ENCODE measurements at places on chromosomes 6 and 20.

DNA sequence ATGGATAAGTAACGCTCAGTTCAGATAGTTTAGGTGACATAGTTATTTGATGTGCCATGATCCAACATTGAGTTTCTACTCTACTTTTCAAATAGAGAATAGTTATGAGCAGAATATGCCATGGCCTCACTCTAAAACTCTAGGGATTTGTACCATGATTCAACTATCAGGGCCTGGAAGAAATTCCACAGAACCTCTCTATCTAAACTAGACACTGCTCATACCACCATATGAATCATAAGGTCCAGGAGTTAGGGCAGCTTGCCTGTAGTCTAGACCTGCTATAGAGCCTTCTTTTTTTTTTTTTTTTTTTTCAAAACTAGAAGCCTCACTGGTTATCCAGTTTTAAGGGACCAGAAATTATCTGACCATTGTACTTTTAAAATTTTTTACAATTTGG is 571.8 kb upstream of the IMPG1 start:
- no peak for DNase-seq

GRCh38 chr6:36962874-36963273 is 8.3 kb downstream of the PI16 start:
- peak; percentile 79 for DNase-seq

DNA sequence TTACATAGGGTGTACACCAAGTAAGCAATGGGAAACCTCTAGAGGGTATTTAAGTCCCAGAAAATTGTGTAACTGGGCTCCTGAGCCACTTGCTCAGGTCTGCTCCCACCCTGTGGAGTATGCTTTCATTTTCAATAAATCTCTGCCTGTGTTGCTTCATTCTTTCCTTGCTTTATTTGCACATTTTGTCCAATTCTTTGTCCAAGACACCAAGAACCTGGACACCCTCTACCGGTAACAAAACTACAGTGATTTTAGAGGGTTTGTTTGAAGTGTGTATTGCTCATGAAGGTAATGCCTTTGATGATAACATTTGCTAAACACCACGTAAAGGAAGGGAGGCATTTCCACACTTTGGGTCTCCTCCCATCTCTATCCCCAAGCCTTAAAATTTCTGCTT is 46.2 kb downstream of the MYB start:
- no peak for DNase-seq

- DNase-seq: no peak
Measured at GRCh38 chr6:106476331-106477105, 116.0 kb downstream of the CRYBG1 start.

DNA sequence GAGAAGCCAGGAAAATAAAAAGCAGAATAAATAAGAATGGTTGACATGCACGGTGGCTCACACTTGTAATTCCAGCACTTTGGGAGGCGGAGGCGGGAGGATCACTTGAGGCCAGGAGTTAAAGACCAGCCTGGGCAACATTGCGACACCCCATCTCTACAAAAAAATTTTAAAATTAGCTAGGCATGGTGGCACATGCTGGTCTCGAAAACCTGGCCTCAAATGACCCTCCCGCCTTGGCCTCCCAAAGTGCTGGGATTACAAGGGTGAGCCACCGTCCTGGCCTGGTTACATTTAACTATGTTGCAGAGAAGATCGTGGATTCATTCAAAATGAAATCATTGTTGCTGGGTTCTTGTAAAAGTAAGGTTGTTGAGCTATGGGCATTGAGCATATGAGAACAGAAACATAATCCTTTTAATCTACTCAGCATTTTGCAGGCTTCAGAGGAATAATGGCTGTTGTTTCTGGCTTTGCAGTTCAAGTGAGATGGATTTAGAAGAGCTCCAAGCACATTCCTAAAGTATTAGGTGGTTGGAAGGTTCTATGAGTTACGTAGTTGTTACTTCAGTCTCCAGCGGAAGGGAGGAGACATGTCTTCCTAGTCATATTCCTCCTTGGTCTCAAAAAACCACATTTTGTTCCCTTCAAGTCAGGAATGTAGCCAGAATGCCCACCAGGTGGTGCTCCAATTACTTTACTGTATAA is 45.6 kb upstream of the RAB23 start:
- DNase-seq: peak; percentile 46

DNA sequence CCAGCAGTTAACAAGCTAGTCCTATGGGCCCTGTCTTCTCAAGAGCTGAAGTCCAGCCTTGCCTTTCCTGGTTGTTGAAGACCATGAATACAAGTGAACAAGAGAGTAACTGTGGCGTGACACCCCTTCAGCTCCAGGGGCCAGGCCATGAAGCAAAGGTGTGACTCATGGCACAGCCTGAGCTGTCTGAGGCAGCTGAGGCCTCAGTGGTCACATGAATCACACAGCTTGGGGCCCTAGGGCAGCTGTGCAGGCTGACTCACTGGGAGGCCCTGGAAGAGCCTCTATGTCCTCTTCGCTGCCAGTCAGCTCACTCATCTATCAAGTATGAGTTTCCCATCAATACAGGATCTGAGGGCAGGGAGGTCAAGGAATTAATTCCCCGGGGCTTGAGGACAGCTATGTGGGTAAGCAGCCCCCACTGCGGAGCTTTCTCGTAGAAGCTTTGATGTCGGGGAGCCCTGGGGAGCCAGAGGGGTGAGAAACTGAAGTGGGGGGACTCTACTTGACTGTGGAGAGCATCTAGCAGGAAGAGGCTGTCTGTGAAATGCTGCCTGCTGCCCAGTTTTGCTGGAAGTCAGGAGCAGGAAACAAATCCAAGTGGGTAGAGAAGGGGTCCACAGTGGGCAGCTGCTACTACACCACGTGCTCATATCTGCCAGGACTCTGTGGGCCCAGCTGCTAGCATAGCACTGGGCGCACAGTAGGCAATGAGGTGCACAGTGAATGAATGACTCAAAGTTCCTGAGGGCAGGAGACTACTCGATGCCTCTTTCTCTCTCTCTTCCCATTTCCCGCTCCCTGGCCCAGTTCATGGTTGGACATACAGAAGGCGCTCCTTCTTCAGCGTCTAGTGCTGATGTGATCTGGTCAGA is 13.7 kb upstream of the FAM83C start:
- peak; percentile 82 for DNase-seq

- DNase-seq: no peak
Measured at GRCh38 chr20:49122920-49123319, 65.2 kb downstream of the STAU1 start.

- peak; percentile 68 for DNase-seq
Measured at GRCh38 chr6:26156850-26157250, 69.6 kb downstream of the HFE start.

DNA sequence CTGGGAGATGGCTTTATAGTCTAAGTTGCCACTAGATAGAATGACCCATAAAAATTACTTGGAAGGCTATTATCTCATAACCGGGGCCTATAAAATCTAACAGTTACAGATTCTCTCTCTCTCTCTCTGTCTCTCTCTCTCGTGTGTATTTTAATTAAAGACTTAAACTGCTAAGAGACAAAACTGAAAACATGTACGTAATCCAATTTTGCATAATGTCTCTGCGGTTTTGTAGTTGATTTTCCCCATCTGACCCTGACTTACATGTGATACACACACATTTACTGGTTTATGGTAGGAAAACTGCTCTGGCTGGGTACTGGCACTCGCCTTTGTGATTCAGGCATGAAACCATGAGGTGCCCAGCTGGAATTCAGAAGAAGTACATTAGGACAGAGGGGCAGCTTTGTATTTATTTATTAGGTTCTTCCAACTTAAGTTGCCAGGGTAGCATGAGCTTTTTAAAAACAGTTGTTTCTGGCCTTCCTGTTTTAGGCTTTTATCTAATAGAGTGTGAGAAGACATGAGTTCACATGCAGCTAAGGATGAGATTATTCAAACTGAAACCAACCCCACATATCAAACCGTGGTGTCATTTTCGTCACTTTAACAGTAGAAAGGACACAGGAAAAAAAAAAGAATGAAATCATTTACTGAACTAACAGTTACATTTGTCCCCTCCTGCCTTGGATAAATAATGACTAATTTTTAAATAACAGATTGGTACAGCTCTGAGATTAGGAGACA is 182.5 kb downstream of the GMPR start:
- peak; percentile 63 for DNase-seq

- DNase-seq: no peak
Measured at GRCh38 chr6:98871057-98871456, 36.7 kb downstream of the POU3F2 start.

- DNase-seq: no peak
Measured at GRCh38 chr6:118198746-118199145, 291.7 kb downstream of the SLC35F1 start.

DNA sequence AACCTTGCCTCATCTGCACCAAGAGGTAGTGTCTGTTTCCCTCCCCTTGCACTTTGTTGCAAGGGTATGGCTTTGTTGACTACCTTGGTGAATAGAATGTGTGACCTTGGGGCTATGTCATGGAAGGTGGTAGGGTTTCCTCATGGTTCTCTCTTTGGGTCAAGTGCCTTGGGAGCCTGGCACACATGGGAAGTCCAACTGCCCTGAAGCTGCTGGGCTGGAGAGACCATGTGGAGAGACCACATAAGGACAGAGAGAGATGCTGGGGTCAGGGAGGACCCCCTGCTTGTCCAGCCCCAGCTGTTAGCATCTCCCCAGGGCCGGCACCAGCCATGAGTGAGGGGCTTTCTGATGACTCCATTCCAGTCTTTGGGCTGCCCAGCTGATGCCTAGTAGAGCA is 95.5 kb upstream of the PAX1 start:
- no peak for DNase-seq

GRCh38 chr6:7052443-7053011 is 55.2 kb upstream of the RREB1 start:
- DNase-seq: no peak

- DNase-seq: peak; percentile 38
Measured at GRCh38 chr6:3455569-3456394, 1.1 kb downstream of the SLC22A23 start.

DNA sequence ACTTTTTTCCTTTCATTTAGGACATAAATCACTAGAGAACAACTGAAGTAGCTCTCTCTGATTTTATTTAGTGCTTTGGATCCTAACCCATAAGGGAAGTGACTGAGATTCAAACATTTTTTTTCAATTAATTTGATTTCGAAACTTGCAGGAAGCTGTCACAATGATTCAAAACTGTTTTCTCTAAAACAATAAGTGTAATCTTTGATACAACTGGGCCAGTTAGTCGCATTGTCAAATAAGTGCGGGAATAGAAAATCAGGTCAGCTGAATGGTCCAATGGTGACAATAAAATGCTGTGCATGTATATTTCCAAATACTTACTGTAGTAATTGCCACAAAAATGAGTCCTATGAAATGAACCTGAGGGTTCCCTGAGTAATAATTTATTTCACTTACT is 930.8 kb downstream of the TFAP2A start:
- DNase-seq: no peak

GRCh38 chr6:45886776-45887175 is 128.9 kb downstream of the CLIC5 start:
- DNase-seq: no peak

- DNase-seq: no peak
Measured at GRCh38 chr6:52647199-52647598, 23.7 kb upstream of the TMEM14A start.

- DNase-seq: no peak
Measured at GRCh38 chr20:19725814-19726525, 32.1 kb upstream of the RIN2 start.

GRCh38 chr6:3501826-3502500 is 45.1 kb upstream of the SLC22A23 start:
- no peak for DNase-seq

DNA sequence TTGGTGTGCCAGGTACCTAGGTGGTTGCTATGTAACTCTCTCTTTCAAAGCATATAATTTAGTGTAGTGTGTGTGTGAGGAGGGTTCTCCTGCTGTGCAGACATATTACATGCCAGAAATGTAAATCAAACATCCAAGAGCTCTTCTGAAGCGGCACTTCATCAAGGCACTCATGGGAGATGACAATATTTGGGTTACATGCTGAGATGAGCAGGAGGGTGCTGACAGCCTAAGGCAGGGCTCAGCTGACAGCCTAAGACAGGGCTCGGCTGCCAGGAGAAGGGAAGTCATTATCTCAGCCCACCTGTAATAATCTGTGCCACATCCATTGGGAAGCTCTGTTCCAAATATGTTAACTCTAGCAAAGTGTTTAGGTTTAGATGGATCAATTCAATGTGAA is 39.1 kb downstream of the ADGRF5 start:
- no peak for DNase-seq

DNA sequence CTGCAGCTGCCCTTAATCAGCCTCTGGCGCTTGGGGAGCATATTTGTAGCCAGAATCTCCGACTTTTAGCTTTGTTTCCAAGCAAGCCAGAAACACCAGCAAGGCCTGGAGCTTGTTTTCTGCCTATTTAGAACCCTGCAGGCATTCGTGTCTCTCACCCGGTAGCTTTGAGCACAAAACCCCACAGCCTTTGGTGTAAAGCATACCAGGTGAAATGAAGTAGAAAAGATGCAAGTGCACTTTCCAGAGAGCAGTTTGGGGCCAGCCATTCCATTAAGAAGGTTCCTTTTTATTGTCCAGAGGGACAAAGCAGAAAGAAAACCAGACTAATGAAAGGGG is 736 bp downstream of the FAM217B start:
- DNase-seq: no peak

- no peak for DNase-seq
Measured at GRCh38 chr20:37335642-37336368, 10.1 kb upstream of the SRC start.

DNA sequence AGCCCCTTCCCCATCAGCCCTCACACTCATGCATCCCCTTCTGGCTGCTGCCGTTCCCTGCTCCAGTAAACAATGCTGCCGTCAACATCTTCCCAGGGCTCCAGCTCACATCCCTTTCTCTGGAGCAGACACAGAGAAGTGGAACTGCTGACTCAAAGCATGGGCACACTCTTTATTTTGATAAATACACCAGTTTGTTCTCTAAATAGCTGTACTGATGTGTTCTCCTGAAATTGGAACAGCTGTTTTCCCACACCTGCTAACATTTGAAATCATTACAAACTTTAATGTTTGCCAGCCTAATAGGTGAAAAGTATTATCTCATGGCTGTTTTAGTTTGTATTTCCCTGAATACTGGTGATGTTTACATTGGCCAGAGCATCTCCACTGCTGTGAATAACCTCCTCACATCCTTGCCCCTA is 102.1 kb upstream of the NXT1 start:
- no peak for DNase-seq

- DNase-seq: no peak
Measured at GRCh38 chr6:79232696-79233462, 1.6 kb downstream of the HMGN3 start.

DNA sequence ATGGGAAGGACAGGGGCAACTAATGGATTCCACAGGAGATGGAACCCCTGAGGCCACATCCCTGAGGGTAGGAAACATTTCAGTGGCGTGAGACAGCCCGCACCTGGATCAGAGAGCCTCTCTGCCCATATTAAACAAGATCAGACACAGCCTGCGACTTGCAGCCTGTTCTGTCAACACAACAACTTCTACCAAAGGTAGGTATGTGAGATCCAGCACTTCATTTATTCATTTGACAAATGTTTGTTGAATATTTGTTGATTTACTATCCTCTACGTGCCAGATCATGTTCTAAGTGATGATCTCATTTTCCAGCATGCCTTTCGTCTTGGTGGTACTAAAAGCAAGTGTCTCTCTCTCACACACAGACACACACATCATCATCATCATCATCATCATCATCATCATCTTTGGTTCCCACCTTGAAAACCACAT is 43.2 kb upstream of the NT5E start:
- no peak for DNase-seq

All from stimulated activated CD4-positive, alpha-beta T cell treated with anti-CD3 and anti-CD28 coated beads, Interleukin-2, amount 100 ng/mL, for 24 hours (primary cell).